ENCODE measurements at places on chromosomes 16 and 17.

- DNase-seq, result no peak
Measured at GRCh38 chr17:6427279-6427781, 7.6 kb downstream of the AIPL1 start.

DNA sequence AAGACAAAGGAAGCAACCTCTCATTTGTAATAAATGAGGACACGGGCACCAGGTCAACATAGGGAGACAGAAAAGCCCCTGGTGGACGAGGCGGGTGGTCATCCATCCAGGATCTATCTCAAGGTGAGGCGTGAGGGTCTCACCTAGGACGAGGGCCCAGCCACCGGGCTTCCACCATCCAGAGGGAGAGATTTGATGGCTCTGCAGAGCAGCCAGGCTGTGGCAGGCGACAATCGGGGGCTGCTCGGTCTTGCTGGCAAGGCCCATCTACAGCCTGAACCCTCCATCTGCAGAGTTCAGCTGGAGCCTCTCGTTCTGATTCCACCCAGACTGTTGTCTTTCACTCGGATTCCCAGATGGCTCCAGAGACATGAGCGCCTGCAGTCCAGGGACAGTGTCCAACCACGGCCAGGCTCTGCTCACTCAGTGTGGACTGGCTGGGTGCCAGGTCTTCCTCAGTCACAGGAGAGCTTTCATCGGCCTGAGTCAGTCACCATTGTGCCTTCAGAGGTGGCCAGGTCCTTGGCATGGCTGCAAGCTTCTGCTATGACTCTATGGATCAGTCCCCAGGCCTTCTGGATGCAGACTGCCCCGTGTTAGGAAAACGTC is 5.9 kb downstream of the LITAFD start:
- no peak for DNase-seq

- DNase-seq, result peak; percentile 72
Measured at GRCh38 chr17:71084219-71084618, 914.9 kb downstream of the KCNJ2 start.

DNA sequence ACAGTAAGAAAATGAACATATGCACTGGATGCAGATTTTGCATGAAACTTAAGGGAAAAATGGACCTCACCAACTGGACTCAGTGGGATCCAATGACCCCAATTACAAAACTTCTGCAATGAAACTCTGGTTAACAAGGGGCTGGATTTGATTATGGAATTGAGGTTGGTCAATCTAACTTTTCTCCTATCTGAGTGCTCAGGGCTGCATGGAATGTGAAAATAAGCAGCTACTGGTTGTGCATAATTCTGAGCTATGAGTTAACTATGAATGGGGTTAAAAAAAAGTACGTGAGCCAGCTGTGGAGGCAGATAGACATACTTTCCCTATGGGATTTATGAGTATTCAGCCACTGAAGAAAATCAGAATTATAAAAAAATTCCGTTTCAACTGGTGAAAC is 9.2 kb downstream of the FAM20A start:
- no peak for DNase-seq

GRCh38 chr17:37026531-37026869 is 77.7 kb downstream of the AATF start:
- DNase-seq, result no peak

- DNase-seq, result no peak
Measured at GRCh38 chr17:55325406-55325805, 60.6 kb downstream of the HLF start.

DNA sequence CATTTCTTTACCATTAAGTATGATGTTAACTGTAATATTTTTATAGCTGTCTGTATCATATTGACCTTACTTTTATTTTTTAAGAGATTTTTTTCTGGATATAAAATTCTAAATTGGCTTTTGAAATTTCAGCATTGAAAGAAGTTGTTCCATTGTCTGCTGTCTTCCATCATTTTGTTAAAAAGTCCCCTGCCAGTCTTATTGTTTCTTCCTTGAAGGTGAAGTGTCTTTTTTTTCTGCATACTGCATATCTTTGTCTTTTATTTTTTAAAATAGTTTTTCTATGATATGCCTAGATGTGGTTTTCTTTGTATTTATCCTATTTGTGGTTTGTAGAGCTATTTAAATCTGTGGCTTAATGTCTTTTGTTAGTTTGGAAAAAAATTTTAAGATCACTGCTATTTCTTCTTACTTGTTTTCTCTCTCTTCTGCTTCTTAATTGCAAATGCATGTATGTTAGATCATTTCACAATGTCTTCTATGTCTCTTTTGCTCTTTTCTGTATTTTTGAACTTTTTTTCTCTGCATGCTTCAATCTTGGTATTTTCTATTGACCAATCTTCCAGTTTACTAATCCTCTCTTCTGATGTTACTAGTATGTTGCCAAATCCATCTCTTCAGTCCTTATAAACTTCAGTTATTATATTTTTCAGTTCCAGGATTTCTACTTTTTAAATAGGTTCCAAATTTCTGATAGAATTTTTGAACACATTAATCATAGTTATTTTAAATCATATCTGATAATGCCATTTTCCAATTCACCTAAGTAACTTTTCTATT is 20.2 kb downstream of the IL21R start:
- no peak for DNase-seq

DNA sequence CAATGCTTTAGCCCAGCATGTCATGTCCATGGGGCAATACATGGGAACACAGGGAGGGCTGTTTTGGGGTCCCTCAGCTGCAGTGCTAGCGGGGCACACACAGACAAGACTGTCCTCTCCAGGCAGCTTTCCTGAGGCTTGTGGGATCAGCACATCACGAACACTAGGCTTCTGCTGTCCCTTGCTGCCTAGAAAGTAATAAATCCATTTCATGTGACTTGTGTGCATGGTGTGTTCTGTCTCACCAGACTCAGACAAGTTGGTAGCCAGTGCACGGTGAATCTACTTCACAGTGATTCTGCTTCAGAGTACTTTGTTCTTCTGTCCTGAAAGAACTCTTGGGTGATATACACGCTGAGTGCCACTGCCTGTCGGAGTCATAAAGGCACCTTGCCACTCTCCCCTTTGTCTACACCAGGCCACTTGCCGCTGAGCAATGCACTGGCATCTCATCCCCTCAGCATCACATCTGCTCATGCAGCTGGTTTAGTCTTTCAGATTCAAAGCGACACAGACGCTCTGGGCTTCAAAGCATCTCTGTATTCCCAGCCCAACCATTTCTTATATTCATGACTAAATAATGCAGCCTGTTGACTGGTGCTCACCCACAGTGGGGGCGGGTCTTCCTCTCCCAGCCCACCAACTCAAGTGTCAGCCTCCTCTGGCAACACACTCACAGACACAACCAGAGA is 95.2 kb upstream of the COX10 start:
- DNase-seq, result no peak

- DNase-seq, result no peak
Measured at GRCh38 chr17:39016193-39017153, 49.3 kb upstream of the FBXO47 start.

DNA sequence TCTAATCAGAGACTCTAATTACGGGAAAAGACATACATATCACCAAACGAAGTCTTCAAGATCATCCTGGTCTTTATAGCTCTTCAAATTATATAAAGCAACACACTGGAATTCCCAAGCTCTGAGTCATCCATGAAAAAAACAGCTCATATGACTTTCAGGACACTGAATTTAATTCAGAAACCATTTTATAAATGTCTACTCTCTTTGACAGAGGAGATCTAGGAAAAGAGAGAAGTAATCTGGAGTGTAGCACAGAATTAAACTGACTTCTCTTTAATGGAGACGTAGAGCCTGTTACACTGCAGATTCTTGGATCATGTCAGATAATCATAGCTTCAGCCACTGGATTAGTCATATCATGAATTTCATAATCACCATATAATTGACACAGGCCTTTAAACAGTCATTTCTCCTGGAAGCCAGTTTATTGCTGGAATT is 86.8 kb upstream of the WSB1 start:
- no peak for DNase-seq

All from WTC11 (cell line).